GM23248 (cell line): ENCODE measurements at places on chromosomes 12 and 14.

DNA sequence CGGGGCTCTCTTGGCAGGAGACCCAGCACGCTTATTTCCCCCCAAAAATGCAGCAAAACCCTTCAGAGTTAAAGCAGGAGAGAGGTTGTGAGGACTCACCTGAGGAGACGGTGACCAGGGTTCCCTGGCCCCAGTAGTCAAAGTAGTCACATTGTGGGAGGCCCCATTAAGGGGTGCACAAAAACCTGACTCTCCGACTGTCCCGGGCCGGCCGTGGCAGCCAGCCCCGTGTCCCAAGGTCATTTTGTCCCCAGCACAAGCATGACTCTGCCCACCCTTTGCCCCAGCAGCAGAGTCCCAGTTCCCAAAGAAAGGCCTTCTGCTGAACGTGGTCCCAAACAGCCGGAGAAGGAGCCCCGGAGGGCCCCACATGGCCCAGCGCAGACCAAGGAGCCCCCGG, 337.7 kb downstream of the TMEM121 start:
- no peak for DNase-seq

- DNase-seq: no peak
Measured at GRCh38 chr12:4388032-4388431, 8.5 kb upstream of the FGF23 start.

- DNase-seq: no peak
Measured at GRCh38 chr12:46509135-46509534, 136.6 kb upstream of the SLC38A2 start.

GRCh38 chr14:105494606-105494929, 3.5 kb downstream of the TEDC1 start:
- DNase-seq: no peak

GRCh38 chr12:86735072-86735471, 478.9 kb upstream of the MGAT4C start:
- no peak for DNase-seq

DNA sequence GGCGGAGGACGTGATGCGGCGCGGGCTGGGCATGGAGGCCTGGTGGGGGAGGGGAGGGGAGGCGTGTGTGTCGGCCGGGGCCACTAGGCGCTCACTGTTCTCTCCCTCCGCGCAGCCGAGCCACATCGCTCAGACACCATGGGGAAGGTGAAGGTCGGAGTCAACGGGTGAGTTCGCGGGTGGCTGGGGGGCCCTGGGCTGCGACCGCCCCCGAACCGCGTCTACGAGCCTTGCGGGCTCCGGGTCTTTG, 303 bp downstream of the GAPDH start:
- DNase-seq: no peak

DNA sequence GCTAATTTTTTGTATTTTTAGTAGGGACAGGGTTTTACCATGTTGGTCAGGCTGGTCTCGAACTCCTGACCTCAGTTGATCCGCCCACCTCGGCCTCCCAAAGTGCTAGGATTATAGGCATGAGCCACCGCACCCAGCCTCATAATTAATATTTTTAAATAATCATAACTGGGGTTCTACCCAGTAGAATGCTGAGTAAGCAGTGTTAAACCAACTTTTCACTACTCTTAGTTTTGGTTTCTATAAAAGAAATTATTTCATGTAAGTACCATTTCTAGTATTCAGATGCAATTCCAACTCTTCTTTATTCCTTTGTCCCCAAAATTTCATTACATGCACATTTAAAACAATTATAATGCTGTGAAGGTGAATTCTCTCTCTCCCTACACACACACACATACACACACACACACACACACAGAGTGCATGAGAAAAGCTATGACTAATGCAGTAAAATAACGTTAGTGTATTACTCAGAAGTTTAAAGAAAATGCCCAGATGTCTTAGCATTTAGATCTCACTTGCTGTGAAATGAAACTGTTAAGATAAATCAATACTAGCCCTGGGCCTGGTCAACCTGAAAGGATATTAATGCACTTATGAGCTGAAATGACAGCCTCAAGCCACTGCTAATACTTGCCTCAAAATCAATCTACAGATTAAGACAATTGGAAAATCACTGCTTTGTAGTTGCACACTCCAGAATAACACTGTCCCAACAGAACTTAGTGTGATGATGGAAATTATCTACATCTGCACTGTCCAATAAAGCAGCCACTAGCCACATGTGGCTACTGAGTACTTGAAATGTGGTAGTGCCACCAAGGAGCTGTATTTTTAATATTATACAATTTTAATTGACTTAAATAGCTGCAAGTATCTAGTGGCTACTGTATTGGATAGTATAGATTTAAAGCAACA, 36.0 kb downstream of the PTPN21 start:
- DNase-seq: peak; percentile 83

DNA sequence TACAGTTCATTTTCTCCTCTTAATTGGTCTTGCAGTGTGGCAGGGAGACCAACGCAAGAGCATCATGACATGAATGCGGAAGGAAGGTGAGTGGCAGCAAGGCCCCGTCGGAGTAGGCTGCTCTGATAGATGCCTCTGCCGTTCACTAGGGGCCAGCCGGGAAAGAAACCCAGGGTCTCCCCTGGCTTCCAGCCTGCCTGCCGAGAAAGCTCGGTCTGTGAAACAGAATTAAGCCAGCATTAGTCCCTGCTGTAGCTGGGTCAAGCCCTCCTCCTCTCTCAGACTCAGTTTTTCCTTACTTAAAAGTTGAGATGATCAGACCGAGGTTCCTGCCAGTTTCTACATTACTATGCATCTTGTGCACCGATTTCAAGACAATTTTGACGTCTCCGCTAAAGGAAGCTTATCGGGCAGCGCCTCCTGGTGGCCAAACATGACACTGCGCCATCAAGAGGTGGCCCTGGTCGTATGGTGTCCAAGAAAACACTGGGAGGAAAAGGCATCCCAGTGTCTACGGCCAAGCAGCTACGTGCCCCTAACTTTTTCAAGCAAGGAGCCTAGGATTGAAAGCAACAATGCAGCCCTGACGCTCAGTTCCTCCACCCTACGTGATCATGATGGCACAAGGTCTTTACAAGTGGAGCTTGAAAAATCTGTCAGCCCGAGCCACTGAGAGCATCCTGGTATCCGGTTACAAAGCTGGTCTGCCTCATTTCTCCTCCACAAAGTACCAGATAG, 131.6 kb downstream of the KSR2 start:
- peak; percentile 78 for DNase-seq

DNA sequence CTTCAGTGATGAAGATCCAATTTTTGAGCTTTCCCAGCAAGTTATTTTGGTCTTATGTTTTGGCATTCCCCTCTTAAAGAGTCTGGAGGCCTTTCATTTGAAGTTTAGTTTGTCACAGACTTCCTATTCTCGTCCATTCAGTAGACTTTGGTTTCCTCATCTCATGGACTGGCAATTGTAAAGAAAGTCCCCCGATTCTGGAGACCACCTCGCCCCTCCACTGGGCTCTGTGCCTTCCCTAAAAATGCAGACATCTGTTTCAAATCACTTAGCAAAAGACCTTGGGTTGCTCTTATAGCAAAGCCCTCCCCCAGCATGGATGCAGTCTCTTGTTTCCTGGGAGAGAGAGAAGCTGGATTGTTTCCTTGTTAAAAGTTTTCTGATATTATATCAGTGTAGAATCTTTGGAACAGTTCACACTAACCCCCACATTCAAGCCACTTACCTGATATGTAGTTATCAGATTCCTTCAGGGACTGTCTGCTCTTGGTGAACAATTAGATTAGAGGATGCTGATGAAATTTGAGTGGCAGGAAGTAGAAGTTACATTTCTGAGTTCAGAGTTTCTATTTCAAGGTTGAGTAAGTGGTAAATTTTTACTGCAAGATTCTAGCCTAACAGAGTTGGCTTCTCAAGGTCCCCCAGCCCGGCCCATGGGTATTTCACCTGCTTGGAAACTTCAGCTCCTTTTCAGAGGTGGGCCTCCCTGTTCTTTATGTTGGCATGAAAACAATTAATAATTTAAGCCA, 56.3 kb downstream of the PLXNC1 start:
- DNase-seq: no peak

DNA sequence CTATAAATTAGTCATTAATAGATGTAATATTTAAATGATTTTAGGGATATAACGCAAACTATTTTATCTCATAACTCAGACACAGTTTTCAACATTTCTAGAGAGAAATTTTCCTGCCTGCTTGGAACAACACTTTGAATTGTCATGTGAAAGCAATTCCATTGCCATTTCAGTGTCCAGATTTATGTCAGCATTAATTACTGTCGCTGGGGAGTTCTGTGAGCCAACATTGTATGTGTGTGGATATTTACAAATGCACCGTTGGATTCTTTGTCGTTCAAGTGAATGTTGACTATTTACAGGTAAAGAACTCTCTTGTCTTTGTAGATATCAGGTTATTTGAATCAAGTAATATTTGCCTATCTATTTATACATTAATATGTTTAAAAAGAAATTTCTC, 465.3 kb upstream of the RGS6 start:
- DNase-seq: peak; percentile 40

DNA sequence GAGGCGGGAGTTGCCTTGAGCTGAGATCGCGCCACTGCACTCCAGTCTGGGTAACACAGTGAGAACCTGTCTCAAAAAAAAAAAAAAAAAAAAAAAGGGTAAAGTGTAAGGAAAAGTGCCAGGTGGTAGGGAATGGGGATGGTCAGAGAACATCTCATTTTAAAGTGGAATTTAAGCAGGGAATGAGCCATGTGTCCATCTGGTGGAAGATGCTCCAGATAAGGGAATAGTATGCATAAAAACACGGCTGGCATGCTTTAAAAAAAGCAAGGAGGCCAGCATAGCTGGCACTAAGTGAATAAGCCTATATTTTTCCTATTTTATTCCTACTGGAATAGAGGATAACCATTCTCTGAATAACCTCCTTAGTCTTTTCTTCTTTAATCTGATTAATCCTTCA, 33.7 kb downstream of the FAM186A start:
- DNase-seq: no peak

GRCh38 chr14:50823762-50824636, 7.0 kb downstream of the NIN start:
- no peak for DNase-seq

DNA sequence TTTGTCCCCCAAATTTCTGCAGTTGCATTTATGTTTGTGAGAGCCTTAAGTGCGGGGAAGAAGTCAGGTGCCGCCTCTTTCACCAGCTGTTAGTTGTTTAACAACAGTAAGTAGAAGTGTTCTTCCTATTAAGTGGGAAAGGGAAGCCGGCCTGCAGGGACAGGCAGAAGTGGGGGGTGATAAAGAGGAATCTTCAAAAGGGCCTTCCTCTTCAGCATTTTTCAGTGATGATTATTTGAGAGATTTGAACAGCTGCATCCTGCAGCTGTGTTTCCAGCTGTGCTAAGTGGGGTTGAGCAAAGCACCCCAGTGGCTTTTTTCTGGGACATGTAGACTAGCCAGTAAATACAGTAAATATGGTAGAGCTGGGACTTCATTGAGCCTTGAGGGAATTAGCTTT, 32.1 kb upstream of the SLC38A1 start:
- DNase-seq: no peak

DNA sequence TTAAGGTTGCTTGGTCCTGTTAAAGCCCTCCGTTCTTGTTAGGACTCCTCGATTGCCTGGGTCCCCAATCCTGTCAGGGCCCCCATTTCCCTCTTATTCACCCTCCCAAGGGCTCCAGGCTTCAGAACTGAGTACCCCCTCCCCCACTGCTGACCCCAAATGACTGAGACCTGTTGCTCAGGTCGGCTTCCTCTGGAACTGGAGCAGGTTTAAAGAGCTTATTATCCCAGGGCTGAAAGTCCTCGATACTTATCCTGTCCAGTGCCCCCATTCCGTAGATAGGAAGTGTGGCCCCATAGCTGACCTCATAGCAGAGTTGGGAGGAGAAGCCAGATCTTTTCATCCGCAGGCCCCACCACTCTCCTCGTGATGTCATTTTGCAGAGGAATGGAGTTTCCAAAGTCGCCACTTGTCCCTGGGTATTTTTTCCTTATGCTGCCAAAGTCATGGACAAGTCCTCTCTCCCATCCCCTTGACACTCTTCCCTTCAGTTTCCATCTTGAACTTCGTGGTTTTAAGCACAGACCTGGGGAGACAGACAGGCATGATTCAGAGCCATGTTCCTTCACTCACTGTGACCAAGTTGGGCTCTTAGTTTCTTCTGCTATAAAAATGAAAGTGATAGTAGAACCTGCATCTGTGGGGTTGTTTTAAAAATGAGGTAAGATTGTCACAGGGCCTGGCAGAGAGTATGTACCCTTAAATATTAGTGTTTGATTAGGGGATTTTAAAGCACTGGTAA, 1.2 kb downstream of the USP30 start:
- DNase-seq: peak; percentile 19

DNA sequence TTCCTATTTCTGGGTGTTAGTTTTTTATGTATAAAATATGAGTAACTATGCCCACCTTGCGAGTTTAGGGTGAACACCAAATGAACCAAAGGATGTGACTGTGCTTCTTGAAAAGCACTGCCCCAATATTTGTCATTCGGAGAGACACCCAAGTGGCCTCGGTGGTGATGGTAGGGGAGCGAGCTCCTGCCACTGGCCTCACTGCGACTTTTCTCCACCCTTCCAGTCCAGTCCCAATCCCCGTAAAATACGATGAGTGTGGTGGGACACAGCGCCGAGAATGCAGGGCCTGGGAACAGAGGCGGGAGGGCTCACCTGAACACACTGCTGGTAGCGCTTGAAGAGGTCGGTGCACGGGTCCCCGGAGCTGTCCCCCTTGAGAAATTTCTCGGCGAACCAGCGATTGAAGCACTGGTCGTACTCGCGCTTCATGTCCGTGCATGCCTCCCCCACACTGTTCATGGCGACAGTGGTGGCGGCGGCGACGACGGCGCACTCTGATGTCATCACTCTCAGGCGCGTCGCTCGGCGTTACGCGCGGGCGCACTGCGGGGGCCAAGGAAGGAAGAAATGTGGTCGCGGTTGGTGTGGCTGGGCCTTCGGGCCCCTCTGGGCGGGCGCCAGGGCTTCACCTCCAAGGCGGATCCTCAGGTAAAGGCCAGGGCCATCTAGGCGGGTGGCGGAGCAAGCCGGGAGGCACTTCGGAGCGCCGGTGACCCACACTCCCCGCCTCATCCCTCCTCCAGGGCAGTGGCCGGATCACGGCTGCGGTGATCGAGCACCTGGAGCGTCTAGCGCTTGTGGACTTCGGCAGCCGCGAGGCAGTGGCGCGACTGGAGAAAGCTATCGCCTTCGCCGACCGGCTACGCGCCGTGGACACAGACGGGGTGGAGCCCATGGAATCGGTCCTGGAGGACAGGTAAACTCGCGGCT, at the start of the genes GATC and TRIAP1:
TSS of gene GATC (plus strand) at position 534 of the 933 bp plus-strand sequence. CDS start at position 571, 37 bp downstream.
TSS of gene TRIAP1 (minus strand) at position 474 of the 933 bp plus-strand sequence. CDS start at position 462, 12 bp downstream.
- peak; percentile 88 for DNase-seq

DNA sequence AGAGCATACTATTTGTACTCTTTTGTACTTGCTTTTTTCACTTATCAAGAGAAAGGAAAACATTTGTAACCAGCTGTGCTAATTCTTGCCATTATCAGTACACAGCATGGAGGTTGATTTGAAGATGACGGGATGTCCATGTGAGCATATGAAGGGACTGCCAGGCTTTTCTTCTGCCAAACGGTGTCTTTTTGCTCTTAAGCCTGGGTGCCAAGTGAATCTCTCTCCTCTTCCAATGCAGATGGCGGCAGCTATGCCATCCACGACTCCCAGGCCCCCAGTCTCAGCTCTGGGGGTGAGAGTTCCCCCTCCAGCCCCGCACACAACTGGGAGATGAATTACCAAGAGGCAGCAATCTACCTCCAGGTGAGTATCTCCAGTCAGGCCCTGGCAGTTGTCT, 38.9 kb downstream of the TPCN1 start:
- no peak for DNase-seq
